ENCODE measurements at places on chromosomes 4 and X.

GRCh38 chr4:32142075-32142474 is 1421.9 kb downstream of the PCDH7 start:
- DNase-seq, result no peak

DNA sequence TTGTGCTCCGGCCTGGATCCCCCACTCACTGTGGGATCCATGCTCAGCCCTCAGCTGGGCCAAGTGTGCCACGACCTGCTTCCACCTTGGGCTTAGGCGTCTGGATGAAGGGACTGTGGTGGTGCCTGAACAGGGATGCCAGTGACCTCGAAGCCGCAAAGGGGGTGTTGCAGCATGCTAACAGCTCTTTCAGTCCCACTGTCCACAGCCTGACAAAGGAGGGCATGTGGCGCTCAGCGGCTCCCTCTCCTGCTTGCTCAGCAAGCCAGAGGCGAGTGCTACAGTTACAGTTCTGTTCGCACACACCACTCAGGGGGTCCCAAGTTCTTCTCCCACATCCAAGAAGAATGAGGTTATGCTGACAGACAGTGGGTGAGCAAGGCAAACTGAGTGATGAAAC is 5.2 kb upstream of the IGBP1 start:
- no peak for DNase-seq

DNA sequence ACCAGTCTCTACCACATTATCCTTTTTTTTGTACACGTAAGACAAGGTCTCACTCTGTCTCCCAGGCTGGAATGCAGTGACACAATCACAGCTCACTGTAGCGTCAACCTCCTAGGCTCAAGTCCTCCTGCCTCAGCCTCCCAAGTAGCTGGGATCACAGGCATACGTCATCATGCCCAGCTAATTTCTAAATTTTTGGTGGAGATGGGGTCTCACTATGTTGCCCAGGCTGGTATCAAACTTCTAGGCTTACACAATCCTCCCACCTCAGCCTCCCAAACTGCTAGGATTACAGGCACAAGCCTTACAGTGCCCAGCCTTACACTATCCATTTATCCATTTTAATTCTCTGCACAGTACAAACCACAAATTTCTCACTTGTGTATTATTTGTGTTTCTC is 58.0 kb downstream of the CLOCK start:
- no peak for DNase-seq

DNA sequence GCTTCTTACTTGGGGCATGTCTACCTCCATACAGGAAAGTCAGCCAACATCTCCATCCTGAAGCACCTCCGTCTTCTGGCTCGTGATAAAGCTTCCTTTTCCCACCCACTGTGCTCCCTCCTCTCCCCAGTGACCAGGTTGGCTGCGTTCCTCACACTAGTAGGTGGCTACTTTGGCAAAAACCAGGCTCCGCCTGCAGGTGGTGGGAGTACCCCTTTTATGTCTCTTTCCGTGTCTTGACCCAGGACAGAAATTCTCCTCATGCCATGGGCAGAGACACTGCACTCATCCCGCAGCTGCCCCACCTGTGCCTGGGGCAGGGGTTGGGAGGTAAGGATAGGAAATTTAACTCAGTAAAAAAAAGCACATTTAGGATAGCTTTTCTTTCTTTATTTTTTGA is 50.9 kb downstream of the ENPP6 start:
- DNase-seq, result no peak

GRCh38 chr4:95050980-95051701 is 293.4 kb downstream of the BMPR1B start:
- DNase-seq, result no peak

DNA sequence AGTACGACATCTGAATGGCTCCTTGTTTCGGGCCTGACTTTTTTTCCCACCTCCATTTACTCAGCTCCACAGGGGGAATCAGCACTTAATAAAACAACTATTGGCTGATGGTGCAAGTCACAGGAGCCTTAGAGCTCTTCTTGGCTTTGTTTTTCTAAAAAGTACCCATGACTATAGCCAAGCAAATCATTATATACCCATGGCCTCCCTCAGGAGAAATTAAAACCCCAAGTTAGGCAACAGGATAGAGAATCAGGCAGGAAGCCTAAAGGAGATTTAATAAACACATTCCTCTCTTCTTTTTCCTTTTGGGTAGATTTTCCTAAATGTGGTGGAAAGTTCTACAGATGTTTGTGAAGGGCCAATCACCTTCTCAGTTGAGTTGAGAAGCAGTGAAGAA is 91.9 kb upstream of the RBPJ start:
- DNase-seq, result no peak

GRCh38 chr4:12411072-12411471 is 982.4 kb upstream of the HS3ST1 start:
- DNase-seq, result no peak

GRCh38 chr4:138902705-138903104 is 112.9 kb upstream of the NOCT start:
- no peak for DNase-seq

GRCh38 chr4:25437926-25438325 is 60.9 kb downstream of the ANAPC4 start:
- no peak for DNase-seq

- DNase-seq, result no peak
These were observed 36.9 kb downstream of the FHDC1 start for GRCh38 chr4:152972821-152973628.

GRCh38 chrX:22246620-22247019 is 26.1 kb upstream of the CBLL2 start:
- DNase-seq, result no peak

GRCh38 chr4:7747566-7747965 is 192.1 kb downstream of the AFAP1 start:
- no peak for DNase-seq

- no peak for DNase-seq
These were observed 123.0 kb upstream of the GALNT7 start for GRCh38 chr4:173045571-173045970.

DNA sequence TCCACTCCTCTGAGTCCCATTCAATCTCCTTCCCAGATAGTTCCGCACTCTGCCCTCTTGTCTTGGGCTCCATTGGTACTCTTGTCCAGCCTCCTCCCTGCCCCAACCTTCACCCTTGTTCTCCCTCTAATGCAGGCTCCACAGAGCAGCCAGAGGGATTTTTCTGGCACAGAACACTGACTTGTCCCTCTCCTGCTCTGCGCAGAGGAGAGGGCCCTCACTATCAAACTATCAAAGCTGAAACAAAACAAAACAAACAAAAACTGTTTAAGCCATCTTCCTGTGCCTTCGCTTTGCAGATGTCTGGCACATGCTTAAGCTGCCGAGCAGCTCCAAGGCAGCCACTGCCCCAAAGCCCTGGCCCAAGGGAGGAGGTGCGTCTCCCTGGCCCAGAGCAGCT is 2.9 kb downstream of the CNGA2 start:
- no peak for DNase-seq

DNA sequence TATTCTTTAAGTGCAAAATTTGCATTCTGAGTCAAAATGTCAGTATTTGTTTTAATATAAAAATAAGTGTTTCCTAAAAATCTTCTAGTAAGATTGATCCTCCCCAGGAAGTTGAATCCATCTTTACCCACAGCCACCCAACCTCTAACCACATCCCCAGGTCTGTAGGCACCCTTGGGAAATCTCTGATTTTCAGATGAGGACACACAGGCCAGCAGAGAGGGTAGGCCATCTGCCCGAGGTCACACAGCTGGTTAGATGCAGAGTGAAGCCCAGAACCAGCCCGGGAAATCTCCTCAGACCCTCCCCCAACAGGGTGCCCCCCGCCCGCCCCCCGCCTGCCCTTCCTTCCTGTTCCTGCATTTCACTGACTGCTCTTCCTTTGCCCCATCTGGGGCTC is 277.5 kb downstream of the FBXW7 start:
- DNase-seq, result no peak

DNA sequence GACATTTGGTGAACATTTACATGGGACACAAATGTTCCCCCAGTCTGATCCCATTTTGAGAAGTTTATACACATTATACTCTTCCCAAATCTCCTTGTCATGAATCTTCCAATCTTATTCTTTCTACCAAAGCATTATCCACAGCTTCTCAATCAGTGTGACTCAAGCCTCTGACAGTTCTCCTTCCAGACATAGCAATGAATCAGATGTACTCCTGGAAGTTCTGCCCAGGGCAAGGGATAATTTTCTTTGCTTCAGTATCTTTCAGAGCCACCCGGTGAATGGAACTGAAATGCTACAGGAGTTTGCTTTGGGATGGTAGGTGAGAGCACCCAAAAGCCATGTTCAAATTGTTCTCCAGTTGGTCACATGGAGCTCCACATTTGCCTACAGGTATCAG is 145.5 kb downstream of the ANXA5 start:
- DNase-seq, result no peak

- no peak for DNase-seq
These were observed 2.6 kb downstream of the DHRSX start for GRCh38 chrX:2497961-2498780.

- DNase-seq, result no peak
These were observed 923.9 kb upstream of the LCORL start for GRCh38 chr4:18945464-18945863.

GRCh38 chrX:23844502-23845138 is 61.6 kb downstream of the SAT1 start:
- no peak for DNase-seq

Measured in frontal cortex (tissue), 4 donors.